ENCODE measurements at places on chromosomes 13 and 19. TPM values are rescaled to one million over a fixed set of nuclear protein-coding genes. Genes with fewer than 3 reads are reported as not detected.

CEACAM1 gene
- polyA plus RNA-seq: 3.1 TPM

CLEC17A gene
- polyA plus RNA-seq: 98.8 TPM

TFDP1 gene
- 44.7 TPM for polyA plus RNA-seq

TBXA2R gene
- 22.7 TPM for polyA plus RNA-seq

MEIS3 gene
- polyA plus RNA-seq: not detected

PINLYP gene
- 1.8 TPM for polyA plus RNA-seq

ASPDH gene
- polyA plus RNA-seq: not detected

KPTN gene
- 9.7 TPM for polyA plus RNA-seq

CFAP97D2 gene
- not detected for polyA plus RNA-seq

METTL21C gene
- polyA plus RNA-seq: not detected

PTGER1 gene
- not detected for polyA plus RNA-seq

SIGLEC9 gene
- not detected for polyA plus RNA-seq

ZNF574 gene
- polyA plus RNA-seq: 10.6 TPM

CNN1 gene
- polyA plus RNA-seq: not detected

MCF2L gene
- 4.7 TPM for polyA plus RNA-seq

IZUMO1 gene
- not detected for polyA plus RNA-seq

MAB21L1 gene
- polyA plus RNA-seq: not detected

PSG7 gene
- not detected for polyA plus RNA-seq

FLT3 gene
- 0.36 TPM for polyA plus RNA-seq

DNA sequence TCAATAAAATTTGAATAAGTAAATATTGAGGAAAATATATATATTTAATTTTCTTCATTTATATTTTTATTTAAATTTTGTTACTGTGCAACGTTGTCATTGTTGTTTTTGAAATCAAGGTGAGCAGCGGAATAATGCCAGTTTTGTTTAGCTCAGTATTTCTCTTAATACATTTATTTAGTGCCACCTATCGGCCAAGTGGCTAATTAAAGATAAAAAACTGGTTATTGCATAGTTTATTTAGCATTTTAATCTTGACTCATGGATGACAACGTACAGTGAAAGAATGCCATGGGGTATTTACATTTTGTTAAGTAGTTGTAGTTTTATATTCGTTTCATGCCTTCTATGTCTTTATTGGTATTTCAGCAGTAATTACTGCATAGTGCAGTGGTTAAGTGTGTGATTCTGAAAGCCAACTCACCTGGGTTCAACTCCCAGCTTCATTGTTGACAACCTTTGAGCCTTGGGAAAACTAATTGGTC lies 265.9 kb downstream of the MYO16 start:
- DNase-seq: no peak

GRCh38 chr13:48859272-48860105 lies 116.2 kb upstream of the FNDC3A start:
- DNase-seq: no peak

DNA sequence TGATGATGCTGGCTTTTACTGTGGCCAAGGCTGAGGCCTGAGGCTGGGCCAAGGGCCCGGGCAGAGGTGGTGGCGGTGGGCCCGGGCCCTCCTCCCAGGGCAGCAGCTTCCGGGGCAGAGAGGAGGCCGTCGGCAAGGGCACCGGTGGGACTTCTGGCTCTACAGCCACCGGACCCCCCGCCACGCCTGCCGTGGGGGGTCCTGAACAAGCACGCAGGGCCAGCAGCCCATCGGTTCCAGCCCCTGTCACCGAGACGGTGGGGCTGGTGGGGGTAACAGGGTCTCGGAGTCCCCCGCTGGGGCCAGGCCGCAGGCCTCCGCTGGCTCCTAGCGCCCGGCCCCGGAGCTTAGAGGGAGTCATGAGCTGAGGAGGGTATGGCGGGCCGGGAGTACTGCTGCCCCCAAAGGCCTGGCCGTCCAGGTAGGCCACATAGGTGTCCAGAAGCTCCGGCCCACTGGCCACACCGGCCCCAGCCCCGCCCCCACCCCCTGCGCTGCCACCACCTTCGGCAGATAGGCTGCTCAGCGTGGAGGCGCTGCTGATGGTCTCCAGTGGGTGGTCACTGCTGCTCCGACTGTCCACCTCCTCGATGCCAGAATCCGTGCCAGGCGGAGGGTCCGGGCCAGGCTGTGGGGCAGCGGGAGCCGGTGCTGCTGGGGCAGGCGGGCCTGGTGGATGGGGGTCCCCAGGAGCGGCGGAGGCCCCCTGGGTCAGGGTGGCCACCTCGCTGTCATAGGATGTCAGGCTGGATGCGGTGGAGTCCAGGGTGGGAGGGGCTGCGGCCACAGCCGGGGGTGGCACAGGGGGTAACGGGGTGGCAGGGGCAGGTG lies 17.3 kb downstream of the C19orf81 start:
- DNase-seq: no peak

DNA sequence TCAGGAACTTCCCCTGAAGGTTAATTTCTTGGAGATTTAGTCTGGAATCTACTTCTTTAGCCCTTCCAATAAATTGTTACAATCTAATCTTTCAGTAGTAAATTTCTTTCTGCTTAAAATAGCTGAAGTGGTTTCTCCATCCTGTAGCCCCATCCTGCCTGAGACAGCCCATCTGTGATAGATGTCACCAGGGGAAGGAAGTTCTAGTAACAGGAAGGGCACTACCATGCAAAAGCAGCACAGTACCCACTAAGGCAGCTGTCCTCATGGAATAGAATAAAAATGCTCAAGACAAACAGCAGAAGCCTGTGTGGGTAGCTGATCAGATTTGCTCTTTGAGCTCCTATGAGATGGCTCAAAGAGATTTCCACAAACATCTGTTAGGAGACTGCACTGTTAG lies 1036.5 kb downstream of the SLITRK5 start:
- no peak for DNase-seq

DNA sequence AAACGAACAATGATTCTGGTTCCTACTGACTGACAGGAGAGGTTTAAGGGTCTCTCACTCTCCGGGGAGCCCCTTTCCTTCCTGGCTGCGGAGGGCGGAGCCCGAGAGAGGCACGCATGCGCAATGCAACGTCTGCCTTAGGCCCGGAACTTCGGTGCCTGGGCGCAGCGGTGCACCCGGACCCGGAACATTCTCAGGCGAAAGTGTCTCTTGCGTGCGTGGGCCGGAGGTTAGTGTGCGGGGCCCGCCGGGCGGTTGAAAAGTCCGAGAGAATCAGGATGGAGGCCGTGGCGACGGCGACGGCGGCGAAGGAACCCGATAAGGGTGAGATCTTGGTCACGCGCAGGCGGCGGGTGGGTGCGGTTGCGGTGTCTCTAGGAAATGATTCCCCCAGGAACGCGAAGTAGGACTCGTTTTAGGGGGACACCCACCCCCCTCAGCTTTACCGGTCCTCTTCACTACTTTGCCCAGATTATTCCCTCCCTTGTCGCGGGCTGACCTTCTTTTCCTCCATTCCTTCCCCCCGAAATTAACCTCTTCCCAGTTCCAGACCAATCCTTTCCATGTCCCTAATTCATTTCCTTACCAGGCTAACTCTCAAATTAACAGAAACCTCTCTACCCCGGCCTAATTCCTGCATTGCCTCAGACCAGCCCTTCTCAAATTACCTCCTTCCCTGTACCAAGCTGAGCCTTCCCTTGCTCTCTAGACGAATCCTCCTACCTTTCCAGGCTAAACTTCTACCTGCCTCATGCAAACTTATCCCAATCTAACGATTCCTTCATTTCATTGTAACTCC lies at the start of gene CCDC97:
Gene CCDC97, plus strand, starts transcription at position 140 of the 799 bp plus-strand sequence. Its CDS starts 139 bp downstream, at position 279.
- peak; percentile 92 for DNase-seq

- no peak for DNase-seq
Measured at GRCh38 chr19:30966486-30966885, 382.8 kb downstream of the TSHZ3 start.

- no peak for DNase-seq
Measured at GRCh38 chr13:56659041-56659471, 481.7 kb upstream of the PRR20A start.

- DNase-seq: no peak
Measured at GRCh38 chr19:50465000-50465399, 11.3 kb upstream of the EMC10 start.

GRCh38 chr19:5042556-5042955 lies 73.6 kb downstream of the KDM4B start:
- DNase-seq: no peak

DNA sequence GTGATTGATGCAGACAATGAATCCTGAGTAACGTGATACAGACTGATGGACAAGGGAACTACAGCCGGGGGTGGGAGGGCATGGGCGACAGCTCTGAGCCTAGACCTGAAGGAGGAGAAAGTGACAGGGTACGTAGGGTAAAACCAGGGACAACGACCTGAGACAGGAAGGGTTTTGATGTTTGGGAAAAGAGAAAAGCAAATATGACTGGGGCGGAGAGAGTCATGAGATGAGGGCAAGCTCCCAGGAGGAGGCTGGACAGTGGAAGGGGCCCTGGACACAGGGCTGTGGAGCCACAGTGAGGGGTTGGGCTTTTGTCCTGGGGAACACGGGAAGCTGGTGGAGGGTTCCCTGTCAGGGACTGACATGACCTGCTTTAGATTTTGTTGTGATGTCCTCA lies 34.2 kb downstream of the ZNF611 start:
- no peak for DNase-seq

GRCh38 chr19:3572855-3573161 lies at the start of gene HMG20B:
HMG20B (plus strand) TSS chr19:3572944; CDS start chr19:3573310, 366 bp downstream.
- DNase-seq: no peak

- no peak for DNase-seq
Measured at GRCh38 chr13:40017662-40018262, 362.3 kb downstream of the COG6 start.

GRCh38 chr13:30864433-30865122 lies 41.5 kb upstream of the MEDAG start:
- no peak for DNase-seq

DNA sequence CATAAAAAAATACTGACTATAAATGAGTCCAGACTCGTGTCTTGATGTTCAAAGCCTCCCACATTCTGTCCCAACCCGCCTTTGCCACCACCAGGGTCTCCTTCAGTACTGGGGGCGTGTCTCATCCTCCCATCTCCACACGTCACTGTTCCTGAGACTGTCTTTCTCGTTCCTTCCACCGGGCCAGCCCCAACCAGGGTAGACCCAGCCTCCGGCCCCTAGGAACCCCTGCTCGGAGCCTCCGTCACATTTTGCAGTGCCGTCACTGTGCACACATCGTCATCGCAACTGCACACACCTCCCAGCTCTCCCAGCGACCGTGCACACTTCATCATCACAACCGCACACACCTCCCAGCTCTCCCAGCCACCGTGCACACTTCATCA lies 73.4 kb downstream of the SPACA7 start:
- DNase-seq: no peak

DNA sequence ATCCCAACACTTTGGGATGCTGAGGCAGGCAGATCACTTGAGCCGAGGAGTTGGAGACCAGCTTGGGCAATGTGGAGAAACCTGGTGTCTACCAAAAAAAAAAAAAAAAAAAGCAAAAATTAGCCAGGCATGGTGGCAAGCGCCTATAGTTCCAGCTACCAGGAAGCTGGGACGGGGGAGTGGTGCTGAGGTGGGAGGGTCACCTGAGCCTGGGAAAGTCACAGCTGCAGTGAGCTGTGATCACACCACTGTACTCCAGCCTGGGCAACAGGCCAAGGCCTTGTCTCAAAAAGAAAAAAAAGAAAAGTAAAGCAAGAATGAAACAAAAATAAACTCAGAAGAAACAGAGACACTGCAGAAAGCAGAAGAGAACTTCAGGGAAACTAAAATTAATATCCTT lies 31.6 kb downstream of the MTRF1 start:
- no peak for DNase-seq

GRCh38 chr13:24893863-24894262 lies 129.9 kb downstream of the RNF17 start:
- no peak for DNase-seq

GRCh38 chr13:75489502-75490263 lies 7.7 kb upstream of the TBC1D4 start:
- DNase-seq: no peak

- DNase-seq: peak; percentile 66
Measured at GRCh38 chr19:50461066-50461875, 15.0 kb upstream of the EMC10 start.

DNA sequence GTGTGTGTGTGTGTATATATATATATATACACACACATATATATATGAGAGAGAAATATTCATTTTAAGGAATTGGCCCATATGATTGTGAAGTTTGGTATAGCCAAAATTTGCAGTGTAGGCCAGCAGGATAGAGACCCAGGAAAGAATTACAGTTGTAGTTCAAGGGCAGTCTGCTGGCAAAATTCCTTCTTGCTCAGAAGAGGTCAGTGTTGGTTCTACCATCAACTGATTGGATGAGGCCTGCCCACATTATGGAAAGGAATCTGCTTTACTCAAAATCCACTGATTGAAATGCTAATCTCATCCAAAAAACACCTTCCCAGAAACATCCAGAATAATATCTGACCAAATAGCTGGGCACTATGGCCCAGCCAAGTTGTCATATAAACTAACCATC lies 24.0 kb downstream of the RNF6 start:
- DNase-seq: no peak

- no peak for DNase-seq
Measured at GRCh38 chr19:48959341-48960239, 4.9 kb downstream of the BAX start.

GRCh38 chr13:47897411-47898050 lies 103.5 kb downstream of the SUCLA2 start:
- no peak for DNase-seq

- DNase-seq: no peak
Measured at GRCh38 chr19:55441319-55441691, 1.8 kb downstream of the SHISA7 start.

DNA sequence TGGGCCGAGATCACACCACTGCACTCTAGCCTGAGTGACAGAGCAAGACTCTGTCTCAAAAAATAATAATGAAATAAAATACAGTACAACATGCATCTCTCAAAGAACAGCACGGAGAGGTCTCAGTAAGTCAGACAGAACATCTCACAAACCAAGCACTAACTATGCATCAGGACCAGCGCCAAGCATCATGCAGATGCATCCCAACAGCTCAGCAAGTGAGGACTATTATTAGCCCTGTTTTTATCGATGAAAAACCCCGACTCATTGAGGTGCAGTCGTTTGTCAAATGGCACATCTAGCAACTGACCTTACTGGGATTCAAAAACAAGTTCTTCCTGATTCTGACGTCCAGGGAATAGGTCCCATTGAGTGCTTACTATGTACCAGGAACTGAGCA lies 3.8 kb downstream of the C19orf47 start:
- DNase-seq: no peak

GRCh38 chr19:2021453-2022140 lies 6.1 kb upstream of the BTBD2 start:
- no peak for DNase-seq

- DNase-seq: no peak
Measured at GRCh38 chr13:22134261-22134660, 463.4 kb downstream of the FGF9 start.

GRCh38 chr13:84553227-84553626 lies 671.0 kb upstream of the SLITRK1 start:
- no peak for DNase-seq

- DNase-seq: no peak
Measured at GRCh38 chr13:51457086-51457815, 4.4 kb upstream of the INTS6 start.

Measured in naive B cell (primary cell).